ENCODE measurements at places on chromosomes 16 and 17.

- DNase-seq = no peak
These were observed 1093.3 kb upstream of the CDH8 start for GRCh38 chr16:63129411-63130125.

- no peak for DNase-seq
These were observed 5.8 kb upstream of the RSL1D1 start for GRCh38 chr16:11857161-11857560.

DNA sequence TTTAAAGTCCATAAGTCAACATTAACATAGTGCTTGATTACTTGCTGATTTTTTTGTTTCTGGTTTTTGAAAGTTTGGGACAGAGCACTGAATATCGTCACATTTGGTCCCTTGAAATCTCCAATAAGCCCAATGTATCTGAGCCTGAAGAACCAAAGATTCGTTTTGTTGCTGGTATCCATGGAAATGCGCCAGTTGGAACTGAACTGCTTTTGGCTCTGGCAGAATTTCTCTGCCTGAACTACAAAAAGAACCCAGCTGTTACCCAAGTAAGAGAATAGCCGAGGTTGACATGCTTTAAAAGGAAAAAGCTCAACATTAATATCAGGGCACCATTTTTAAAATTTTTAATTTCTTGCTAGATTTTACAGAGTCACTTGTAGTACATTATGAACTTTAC lies 27.7 kb upstream of the GOSR1 start:
- DNase-seq = no peak

GRCh38 chr17:65609749-65610148 lies 48.3 kb upstream of the AXIN2 start:
- DNase-seq = no peak

DNA sequence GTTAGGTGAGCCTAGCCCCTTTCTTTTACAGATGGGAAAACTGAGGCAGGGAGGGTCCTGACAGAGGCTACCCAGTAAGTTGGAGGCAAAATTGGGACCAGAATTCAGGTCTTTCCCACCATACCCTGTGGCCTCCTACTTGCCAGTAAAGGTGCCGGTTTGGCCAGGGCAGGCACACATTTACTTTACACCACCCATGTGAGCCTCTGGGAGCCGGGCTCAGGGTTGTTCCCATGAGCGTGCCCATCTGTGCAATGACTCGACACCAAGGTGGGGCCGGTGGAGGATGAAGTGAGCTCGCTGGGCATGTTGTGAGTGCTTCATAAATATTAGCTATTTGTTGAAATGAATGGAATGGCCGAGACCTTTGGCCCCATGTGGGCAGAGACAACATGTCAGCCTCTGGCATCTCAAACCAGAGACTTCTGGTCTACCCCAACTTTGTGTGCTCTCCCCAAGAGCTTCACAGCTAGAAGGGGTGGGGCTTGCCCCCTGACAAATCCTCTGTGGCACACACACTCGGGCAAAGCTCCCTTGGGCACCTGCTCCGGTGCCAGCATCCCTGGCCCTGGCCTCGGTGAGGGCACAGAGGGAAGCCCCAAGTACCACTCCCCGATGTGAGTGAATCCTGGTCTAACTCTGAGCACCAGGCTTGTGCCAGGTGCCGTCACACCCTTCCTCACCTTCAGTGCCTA lies 60.1 kb downstream of the SRCIN1 start:
- DNase-seq = no peak

DNA sequence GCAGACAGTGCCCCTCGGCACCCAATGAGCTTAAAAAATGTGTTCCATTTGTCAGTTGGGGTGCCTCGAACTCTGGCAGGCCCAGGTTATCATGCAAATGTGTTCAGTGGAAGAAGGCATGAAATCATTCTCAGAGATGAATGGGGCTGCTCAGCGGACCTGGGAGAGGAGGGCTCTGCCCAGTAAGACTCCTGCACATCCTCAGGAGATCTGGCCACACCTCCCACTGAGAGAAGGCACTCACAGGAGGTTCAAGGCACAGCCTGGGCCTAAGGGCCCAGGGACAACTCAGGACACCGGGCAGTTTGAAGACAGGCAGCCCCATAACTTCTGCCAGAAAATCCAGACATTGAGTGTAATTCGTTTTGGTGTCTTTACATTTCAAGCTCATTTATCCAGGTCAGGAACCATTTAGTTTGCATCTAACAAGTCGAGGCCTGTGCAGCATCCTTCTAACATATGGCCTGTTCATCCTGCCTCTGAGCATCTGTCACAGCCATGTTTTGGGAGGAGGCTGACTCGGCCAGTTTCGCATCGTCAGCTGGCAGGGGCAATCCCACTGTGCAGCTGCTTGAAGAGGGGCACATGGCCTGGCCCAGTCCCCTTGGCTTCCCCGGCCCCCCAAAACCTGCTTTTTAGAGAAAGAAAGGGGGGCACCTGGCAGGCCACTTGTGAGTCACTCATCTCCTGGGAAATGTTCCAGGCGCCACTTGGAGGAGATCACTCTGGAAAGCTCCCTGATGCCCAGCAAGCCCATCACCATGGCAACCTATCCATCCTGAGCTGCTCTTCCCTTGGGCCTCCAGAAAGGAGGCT lies 31.2 kb upstream of the BCAR1 start:
- no peak for DNase-seq

All from stimulated activated CD4-positive, alpha-beta T cell treated with anti-CD3 and anti-CD28 coated beads, Interleukin-4, amount 100 ng/mL, for 48 hours (primary cell).